Thyroid gland (tissue), 4 donors: ENCODE measurements at places on chromosomes 5 and 9.
A peak's percentile ranks its signal among the peaks of the same experiment; 100 is the strongest.

GRCh38 chr9:88875400-88876120 lies 115.7 kb upstream of the S1PR3 start:
- DNase-seq = no peak

DNA sequence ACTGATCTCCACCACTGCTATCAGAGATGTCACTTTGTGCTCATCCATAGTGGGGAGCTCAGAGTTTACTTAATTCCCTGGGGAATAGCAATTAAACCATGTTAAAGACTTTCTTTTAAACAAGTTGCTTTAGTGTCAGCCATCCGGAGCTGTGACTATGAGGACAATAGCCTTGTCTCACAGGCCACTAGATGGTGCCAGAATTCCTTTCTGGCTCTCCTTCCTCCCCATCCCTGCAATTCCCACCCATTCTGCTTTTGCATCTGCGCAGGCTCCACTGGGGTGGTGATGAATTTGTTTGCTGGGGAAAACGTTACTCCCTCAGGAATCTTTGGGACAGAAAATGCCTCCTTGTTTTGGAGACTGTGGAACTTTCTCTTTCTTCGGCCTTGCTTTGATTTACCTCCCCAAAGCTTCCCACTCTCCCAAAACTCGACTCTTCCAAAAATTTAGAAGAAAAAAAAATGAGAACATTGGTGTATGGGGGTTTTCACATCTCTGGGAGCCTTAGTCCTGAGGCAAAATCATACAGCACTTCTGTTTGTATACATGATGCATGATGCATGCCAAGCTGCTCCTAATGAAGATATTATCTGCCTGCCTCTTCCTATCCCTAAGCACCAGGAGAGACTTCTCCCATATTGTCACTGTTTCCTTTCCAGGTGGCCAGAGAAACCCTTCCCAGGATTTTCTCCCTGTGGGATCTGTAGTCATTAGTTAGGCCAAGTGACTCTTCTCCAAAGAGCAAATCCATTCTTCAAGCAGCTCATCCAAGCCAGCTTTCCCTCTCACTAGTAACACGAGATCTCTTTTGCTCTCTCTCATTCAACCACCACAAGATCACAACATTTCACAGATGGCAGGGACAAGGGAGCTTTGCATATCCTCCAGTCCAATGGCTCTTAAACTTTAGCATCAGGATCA lies 466.1 kb downstream of the TLR4 start:
- DNase-seq = no peak

DNA sequence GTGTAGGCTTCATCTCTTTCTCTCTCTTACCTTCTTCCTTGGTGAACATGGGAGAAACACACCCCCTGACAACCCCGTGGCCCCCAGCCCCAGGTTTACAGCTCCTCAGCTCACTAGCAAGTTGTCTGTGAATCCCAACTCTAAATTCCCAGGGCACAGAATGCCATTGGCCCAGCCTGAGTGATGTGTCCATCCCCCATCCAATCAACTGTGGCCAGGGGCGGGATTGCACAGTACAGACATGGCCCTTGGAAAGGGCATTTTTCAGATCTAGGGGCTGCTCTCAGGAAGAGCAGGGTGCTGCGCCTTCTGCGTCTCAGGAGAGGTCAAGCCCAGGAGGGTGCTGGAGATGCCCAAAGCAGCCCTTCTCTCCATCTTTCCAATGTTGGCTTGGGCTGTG lies 48.2 kb upstream of the ASS1 start:
- DNase-seq = no peak

- DNase-seq = no peak
Measured at GRCh38 chr9:15287309-15287708, 19.7 kb downstream of the TTC39B start.

GRCh38 chr9:2257248-2257929 lies 242.2 kb downstream of the SMARCA2 start:
- no peak for DNase-seq

GRCh38 chr9:83322438-83322837 lies 215.8 kb downstream of the FRMD3 start:
- DNase-seq = no peak

DNA sequence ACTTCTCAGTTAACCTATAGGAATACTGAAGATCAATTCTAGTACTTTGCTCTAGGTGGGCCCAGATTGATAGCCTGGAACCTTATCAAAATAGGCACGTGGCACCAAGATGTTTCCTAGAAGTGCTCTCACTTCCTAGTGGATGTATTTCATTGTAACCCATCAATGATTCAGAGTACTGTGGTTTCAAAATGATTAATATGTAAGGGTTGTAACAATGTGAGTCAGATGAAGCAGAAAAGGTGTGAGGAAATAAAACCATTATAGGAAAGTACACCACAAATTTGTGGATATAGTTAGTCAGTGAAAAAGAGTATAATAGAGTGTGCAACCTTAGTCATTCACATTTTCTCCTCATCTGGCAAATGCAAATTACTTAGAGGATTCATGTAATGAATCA lies 177.3 kb upstream of the FST start:
- DNase-seq = no peak

DNA sequence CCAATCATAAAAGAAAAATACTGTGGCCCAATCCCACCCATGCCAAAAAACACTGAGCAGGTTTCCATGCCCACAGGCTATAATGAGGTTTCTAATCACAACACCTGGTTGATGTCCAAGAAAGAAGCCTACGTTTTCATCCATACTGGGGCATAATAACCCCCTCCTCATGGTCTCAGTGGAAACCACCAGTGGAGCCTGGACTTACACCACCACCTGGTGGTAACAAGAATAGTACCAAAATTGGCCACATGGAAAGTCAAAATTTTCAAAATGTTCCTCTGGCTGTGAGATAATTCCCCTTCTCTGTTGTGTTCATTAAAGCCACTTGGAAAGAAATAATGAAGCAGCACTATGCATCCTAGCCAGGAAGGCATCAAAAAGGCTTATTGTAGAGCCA lies 687.3 kb upstream of the ST8SIA4 start:
- no peak for DNase-seq

DNA sequence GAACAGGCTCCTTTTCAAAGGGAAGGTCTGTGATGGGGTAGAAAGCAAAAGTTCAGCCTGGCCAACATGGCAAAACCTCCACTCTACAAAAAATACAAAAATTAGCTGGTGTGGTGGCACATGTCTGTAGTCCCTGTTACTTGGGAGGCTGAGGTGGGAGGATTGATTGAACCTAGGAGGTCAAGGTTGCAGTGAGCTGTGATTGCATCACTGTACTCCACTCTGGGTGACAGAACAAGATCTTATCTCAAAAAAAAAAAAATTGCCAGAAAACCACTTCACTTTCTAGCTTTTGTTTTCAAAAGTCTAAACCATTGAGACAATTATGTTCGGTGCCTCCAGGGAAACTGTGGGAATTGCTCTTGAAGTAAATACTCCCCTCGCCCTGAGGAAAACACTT lies 43.5 kb downstream of the S100Z start:
- DNase-seq = no peak

DNA sequence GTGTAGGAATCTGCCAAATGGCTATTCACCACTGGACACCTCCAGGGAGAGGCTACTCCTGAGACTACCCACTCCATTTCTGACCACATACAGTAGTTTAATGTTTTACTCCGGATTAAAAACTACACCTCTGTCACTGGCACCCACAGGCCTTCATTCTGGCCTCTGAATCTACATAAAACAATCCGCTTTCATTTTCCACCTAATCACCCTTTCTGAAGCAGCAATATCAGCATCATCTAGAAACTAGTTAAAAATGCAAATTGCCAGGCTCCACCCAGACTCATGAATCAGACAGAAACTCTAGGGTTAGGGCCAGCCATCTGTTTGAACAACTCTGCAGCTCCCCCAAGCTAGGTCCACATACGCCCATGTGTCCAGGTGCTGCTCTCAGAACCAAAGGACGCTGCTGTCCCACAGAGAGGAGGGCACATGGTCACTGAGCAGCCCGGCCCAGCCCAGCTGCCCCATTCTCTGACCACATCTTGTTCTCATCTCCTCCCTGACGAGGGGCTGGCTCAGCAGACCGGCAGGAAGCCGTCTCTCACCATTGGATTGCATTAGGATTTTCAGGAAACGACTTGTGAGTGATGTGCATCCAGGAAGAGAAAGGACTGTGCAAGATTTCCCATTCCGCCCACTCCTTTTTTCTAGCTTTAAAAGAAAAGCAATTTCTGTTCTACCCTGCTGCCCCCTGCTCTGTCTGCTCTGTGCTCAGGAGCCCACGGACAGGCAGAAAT lies 34.7 kb downstream of the ADAM19 start:
- DNase-seq = no peak

DNA sequence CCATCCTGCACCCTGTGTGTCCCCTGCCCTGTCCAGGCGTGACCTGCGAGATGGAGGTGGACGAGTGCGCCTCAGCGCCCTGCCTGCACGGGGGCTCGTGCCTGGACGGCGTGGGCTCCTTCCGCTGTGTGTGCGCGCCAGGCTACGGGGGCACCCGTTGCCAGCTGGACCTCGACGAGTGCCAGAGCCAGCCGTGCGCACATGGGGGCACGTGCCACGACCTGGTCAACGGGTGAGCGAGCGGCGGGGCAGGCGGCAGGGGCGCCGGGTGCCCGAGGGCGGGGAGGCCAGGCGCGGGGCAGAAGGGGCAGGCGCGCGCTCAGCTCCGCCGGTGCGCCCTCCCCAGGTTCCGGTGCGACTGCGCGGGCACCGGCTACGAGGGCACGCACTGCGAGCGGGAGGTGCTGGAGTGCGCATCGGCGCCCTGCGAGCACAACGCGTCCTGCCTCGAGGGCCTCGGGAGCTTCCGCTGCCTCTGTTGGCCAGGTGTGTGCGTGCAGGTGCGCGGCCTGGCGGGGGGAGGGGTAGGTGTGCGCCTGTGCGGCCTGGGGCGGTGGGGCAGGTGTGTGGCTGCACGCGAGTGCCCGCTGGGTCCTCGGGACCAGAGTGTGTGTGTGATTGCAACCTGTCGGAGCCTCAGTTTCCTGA lies 10.0 kb downstream of the CRB2 start:
- DNase-seq = no peak

- DNase-seq = peak; percentile 87
Measured at GRCh38 chr5:154189819-154190594, 526 bp upstream of the GALNT10 start.
